ENCODE measurements at places on chromosomes 4 and X.
A peak's percentile ranks its signal among the peaks of the same experiment; 100 is the strongest.

GRCh38 chr4:83074086-83074704 lies 39.2 kb downstream of the COPS4 start:
- DNase-seq: no peak

DNA sequence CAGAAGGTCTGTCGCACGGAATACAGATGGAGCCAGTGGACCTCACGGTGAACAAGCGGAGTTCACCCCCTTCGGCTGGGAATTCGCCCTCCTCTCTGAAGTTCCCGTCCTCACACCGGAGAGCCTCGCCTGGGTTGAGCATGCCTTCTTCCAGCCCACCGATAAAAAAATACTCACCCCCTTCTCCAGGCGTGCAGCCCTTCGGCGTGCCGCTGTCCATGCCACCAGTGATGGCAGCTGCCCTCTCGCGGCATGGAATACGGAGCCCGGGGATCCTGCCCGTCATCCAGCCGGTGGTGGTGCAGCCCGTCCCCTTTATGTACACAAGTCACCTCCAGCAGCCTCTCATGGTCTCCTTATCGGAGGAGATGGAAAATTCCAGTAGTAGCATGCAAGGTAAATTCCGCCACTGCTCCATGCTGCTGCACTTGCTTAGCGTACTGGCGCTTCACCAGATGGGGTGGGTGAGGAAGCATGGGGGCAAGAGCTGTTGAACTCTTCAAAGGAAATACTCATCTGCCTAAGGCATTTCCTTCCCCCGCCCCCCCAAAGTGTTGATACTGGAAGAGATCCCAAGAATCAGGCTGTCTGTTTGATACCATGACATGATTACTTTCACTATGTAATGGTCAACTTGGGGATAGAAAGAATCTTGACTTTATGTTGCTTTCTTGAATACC lies 24.8 kb downstream of the KLF3 start:
- no peak for DNase-seq

DNA sequence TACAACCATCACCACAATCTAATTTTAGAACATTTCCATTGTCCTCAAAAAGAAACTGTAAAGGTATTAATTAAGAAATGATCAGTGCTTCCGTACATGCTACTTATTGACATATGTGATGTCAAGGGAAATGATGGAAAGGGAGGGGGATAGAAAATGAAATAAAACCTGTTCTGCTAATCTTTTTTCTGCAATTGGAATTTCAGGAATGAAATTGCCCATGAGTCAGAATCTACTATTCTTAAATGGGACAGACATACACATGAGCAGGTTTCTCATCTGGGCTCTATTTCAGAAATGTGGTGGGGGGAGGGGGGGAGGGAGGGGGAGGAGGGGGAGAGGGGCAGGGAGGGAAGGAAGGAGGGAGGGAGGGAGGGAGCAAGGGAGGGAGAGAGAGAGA lies 91.0 kb downstream of the SHROOM4 start:
- no peak for DNase-seq

- DNase-seq: no peak
These were observed 128.3 kb downstream of the MAGEE1 start for GRCh38 chrX:76555816-76556215.

GRCh38 chr4:152778656-152779512 lies 646 bp downstream of the TIGD4 start:
- peak; percentile 67 for DNase-seq

DNA sequence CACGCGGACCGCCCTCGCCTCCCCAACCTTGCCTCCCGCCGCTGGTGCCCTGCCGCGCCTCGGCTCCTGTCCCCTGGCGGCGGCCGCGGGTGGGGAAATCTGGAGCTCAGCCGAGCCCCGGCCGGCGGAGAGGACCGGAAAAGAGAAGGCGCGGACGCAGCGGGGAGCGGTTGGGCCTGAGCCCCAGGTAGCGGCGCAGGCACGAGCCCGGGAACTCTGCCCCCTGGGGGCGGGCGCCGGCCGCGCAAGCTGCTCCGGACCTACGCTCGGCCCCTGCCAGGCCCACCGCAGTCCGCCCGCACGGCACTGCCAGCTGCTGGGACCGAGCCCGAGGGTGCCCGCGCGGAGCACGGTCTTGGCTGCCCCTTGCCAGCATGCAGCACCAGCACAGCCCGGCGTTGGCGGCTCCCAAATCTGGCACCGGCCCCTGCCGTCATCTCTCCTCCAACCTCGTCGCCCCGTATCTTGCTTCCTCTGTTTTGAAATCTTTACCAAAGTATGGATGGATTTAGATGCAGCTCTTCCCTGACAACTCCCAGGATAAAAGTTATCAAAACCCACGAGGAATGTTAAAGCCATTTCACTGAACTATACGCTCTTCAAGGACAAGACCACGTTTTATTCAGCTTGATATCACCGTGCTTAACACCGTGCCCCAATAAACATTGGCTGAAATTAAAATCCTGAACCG lies at the start of gene PRSS12:
TSS of gene PRSS12 (minus strand) at position 161 of the 691 bp plus-strand sequence. CDS start 283 bp downstream, outside the sequence.
- DNase-seq: peak; percentile 86

DNA sequence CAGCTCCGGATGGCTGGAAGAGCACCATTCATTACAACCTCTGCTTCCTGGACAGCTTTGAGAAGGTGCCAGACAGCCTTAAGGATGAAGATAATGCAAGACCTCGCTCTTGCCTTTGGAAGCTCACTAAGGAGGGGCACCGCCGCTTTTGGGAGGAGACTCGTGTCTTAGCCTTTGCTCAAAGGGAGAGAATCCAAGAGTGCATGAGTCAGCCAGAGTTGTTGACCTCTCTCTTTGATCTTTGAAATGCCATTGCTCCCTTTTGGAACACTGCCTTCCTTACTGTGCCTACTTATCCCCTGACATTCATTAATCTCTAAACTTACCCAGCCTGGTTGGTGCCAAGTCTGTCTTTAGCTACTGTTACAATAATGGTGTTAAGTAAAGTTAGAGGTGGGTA lies 1.2 kb downstream of the FOXR2 start:
- DNase-seq: no peak

DNA sequence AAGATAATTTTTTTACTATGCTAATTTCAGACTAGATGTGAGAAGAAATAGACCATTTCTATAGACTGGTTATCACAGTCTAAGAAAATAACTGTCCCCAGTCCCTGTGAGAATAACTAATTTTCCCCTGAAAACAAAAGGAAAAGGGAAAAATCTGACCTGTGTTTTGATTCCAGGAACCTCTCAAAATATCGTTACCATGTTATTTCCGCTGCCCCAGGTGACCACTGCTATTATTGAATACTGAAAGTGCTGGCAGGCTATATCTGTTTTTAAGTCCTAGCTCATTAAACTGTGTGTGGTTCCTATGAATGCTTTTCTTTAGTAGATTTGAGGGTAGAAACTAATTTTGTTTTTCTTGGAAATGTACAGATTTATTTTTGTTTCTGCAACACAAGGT lies 83.6 kb downstream of the GAB1 start:
- DNase-seq: no peak

DNA sequence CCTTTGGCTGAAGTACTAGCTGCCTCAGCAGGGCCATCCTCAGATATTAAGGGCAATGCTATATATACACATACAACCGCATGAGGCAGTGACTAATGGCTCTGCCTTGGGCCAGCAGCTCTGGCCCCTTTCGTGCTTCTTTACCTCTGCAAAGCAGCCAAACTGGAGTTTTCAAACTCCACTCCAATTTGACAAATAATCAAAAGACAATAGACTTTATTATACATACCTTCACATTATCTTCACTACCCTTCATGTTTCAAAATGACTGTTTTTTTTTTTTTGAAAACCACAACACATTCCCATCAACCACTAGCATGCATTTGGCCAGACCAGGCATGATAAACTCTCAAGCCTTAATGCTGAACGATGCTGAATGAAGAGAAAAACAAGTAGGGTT lies 187.7 kb downstream of the ENOX2 start:
- no peak for DNase-seq

DNA sequence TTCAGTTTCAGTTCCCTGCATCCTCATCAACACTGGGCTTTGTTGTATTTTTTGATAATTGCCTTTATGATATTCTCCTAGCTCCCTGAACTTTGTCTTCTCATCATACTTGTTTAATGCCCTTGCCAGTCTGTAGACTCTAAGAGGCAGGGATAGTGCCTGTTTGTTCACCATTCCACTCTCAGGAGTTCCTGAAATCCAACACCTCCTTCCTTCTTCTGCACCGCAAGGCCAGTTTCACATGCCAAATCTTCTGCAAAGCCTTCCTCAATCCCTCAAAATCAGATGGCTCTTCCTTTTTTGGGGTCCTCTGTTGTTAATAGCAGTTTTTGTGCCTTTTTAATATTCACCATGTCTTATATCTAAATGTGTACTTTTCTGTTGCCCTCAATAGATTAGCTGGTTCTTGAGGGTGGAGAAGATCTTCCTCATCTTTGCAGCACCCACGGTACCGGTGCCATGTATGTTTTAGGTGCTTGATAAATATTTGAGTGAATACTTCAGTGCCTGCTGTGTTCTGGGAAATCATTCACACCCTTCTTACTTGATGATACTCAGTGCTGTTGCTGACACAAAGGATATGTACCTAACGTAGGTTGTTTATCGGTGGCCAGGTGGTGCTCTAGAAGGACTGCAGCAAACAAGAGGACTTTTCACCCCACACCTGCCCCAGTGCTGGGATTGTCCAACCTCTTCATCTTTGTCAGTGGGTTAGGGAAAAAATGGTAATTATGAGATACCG lies 85.3 kb upstream of the LIMCH1 start:
- no peak for DNase-seq

DNA sequence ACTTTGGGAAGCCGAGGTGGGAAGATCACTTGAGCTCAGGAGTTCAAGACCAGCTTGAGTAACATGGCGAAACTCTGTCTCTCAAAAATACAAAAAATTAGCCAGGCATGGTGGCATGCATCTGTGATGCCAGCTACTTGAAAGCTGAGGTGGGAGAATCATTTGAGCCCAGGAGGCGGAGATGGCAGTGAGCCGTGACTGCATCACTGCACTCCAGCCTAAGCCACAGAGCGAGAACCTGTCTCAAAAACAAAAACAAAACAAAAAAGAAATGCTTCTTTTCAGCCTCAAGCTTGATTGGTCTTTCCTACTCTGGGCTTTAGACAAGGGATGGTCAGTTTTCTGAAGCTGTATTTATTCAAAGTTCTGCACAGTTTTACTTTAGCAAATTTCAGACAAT lies 15.8 kb upstream of the DHRSX start:
- no peak for DNase-seq

GRCh38 chr4:169645627-169646026 lies 25.2 kb downstream of the CLCN3 start:
- DNase-seq: no peak

- no peak for DNase-seq
These were observed 515.7 kb downstream of the RPA4 start for GRCh38 chrX:97399400-97399799.
